ENCODE measurements at places on chromosomes 7 and 10.

GRCh38 chr10:88528806-88529570, 54.1 kb downstream of the RNLS start:
- DNase-seq, result no peak

DNA sequence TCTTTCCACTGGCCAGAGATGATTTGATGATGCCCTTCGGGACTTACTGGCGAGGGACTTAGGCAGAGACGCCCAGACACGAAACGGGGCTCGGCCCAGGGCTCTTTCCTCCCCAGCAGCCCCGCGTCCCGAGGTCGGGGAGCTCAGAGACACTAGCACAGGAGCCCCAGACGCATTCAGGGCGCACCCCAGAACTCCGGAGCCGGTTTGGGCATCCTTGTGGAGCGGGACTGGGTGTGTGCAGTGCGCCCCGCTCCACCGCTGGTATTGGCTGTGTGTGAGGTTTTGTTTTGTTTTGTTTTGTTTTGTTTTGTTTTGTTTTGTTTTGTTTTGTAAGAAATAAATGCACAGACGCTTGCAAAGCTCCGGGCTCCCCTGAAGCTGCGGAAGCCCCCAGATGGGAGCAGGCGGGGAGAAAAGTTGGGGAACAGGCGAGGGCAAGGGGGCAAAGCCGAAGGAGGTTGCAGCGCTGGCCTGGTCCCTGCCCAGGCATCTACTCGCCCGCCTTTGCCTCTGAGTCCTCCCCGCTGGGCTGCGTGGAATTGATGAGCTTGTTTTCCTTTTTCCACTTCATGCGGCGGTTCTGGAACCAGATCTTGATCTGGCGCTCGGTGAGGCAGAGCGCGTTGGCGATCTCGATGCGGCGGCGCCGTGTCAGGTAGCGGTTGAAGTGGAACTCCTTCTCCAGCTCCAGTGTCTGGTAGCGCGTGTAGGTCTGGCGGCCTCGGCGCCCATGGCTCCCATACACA, 1.9 kb upstream of the HOXA5 start:
- DNase-seq, result no peak

GRCh38 chr10:52984169-52984568, 211.6 kb upstream of the MBL2 start:
- DNase-seq, result no peak

GRCh38 chr7:6273380-6273837, 985 bp upstream of the CYTH3 start:
- no peak for DNase-seq

- peak; percentile 84 for DNase-seq
These were observed 98.2 kb upstream of the DKK1 start for GRCh38 chr10:52215745-52216361.

- DNase-seq, result peak; percentile 56
These were observed 52.5 kb downstream of the PRF1 start for GRCh38 chr10:70549962-70550458.
